ENCODE measurements at places on chromosomes 5 and 9.

GRCh38 chr5:99543841-99544240 is 615.0 kb upstream of the CHD1 start:
- DNase-seq: no peak

DNA sequence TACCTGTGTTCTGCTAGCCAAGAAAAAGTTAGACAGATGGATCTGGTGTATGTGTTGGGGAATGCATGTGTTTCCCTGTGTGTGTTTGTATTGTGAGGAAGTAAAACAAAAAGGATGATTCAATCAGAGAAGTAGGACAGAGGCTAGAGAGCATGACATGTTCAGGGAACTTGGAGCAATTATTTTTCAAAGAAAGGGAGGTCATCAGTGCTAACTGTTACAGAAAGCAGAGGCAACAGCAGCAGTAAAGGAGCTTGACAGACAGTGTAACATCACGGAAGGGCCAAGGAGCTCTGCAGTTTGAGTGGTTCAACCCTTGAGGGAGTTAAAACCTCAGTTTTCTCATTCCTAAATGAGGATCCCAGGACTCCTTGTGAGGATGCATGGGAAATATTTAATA is 13.2 kb downstream of the SPINK1 start:
- no peak for DNase-seq

- DNase-seq: no peak
Observed at GRCh38 chr9:16689351-16689938, 181.0 kb downstream of the BNC2 start.

DNA sequence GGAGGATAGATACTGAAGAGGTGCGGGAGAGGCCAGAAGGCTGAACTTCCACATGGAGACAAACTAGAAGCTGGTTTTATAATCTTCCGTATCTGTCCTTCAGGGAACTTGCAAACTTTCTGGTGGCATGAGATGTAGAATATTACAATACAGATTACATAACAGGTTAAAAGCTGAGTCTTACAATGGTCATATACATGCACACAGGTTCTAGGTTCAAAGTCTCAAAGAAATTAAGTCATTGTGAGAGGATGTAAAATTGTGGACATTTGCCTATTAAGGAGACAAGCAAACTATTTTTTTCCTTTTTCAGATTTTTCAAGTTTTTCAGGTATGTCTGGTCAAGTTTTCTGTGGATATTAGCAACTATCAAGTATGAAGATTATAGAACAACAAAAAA is 10.4 kb upstream of the ZSWIM6 start:
- DNase-seq: no peak

GRCh38 chr9:86082870-86083269 is 16.5 kb downstream of the GOLM1 start:
- no peak for DNase-seq

GRCh38 chr5:17276445-17276844 is 59.0 kb downstream of the BASP1 start:
- DNase-seq: no peak

DNA sequence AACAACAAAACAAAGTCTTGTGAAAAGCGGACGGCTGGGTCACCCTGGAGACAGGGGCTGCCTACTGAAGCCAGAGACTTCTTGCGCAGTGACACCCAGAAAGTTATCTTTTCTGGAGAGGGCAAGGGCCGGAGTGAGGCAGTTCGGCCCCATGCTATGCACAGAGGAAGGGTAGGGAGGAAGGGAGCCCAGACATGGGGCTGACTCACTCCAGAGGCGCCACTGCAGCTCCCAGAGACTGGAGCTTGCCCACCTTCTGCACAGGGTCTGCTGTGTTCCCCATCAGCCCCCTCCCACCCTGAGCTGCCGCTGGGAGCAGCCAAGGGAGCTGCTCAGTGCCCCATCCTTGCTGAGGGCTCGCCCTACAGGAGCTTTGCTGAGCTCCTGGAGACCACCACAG is 13.3 kb downstream of the SLC6A3 start:
- no peak for DNase-seq

GRCh38 chr5:57007344-57007743 is 55.4 kb upstream of the MIER3 start:
- no peak for DNase-seq

DNA sequence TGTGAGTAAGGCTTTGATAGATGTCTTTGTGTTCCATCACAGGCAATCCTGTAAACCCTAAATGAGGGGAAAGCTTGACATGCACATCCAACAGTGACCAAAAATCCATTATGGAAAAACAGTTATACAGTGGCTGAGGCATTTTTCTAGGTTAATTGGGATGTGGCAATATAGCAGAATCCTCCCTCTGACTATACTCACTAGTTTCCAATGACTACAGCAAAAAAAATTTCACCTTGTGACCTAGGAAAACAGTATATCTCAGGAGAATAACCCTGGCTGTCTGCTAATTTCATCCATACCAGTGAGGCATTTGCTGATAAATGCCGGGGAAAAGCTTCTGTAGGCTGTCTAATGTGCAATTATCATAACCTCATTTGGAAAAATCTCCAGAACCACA is 49.9 kb upstream of the SNCAIP start:
- DNase-seq: no peak

- DNase-seq: no peak
Observed at GRCh38 chr9:4413856-4414255, 76.4 kb upstream of the SLC1A1 start.

Data from CD4-positive, alpha-beta T cell treated with Interleukin-10 for 1 hour (primary cell).